PC-9 (cell line): ENCODE measurements at places on chromosomes 11 and 22.

DNA sequence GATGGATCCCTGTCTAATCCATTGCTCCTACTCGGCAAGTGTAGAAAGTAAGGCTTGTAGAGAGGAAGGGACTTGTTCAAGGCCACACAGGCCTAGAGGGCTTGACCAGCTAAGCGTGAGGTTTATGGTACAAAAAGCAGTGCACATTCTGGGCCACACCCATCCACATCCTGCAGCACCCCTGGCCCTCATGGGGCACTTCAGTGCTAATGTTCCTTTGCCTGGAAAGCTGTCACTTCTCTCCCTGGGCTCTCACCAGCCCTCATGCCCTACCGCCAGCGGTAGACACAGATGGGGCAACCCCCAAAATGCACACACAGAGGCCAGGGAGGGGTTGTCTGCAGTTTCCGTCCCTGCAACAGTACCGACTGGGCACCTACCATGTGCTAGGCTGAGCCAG lies 7.1 kb upstream of the MGAT3 start:
- H3K4me1 ChIP-seq, result peaks cover 35% of the 10 kb centered on the region
- no peaks in the 10 kb centered on the region for H3K27me3 ChIP-seq
- no peak overlapping the region for H3K4me3 ChIP-seq
- DNase-seq, result no peak
- H3K27ac ChIP-seq, result no peak overlapping the region

GRCh38 chr22:49363526-49364230 lies 464.0 kb downstream of the BRD1 start:
- no peak overlapping the region for H3K4me3 ChIP-seq
- DNase-seq, result no peak
- no peak overlapping the region for H3K27ac ChIP-seq
- H3K36me3 ChIP-seq, result no peaks in the 10 kb centered on the region
- H3K27me3 ChIP-seq, result peaks cover 95% of the 10 kb centered on the region

GRCh38 chr22:48755059-48755949 lies 1072.4 kb downstream of the BRD1 start:
- no peak for DNase-seq
- H3K4me1 ChIP-seq, result no peaks in the 10 kb centered on the region
- no peak overlapping the region for H3K27ac ChIP-seq
- H3K4me3 ChIP-seq, result no peak overlapping the region
- peaks cover 85% of the 10 kb centered on the region for H3K27me3 ChIP-seq

GRCh38 chr11:72242141-72242540 lies 1.8 kb downstream of the PHOX2A start:
- DNase-seq, result no peak
- 0 out of 2 replicates have a peak, but pooled peaks cover 4% of the 10 kb centered on the region for H3K36me3 ChIP-seq
- H3K4me1 ChIP-seq, result no peaks in the 10 kb centered on the region
- no peak overlapping the region for H3K27ac ChIP-seq
- H3K4me3 ChIP-seq, result no peak overlapping the region

- no peak overlapping the region for H3K4me3 ChIP-seq
- H3K27ac ChIP-seq, result no peak overlapping the region
- no peaks in the 10 kb centered on the region for H3K36me3 ChIP-seq
- H3K27me3 ChIP-seq, result no peaks in the 10 kb centered on the region
- H3K4me1 ChIP-seq, result no peaks in the 10 kb centered on the region
These were observed 31.5 kb upstream of the RAB38 start for GRCh38 chr11:88206751-88207150.

- no peak overlapping the region for H3K4me3 ChIP-seq
- no peaks in the 10 kb centered on the region for H3K36me3 ChIP-seq
- H3K27ac ChIP-seq, result no peak overlapping the region
- no peaks in the 10 kb centered on the region for H3K4me1 ChIP-seq
These were observed 1.3 kb upstream of the RFPL2 start for GRCh38 chr22:32205974-32206773.

DNA sequence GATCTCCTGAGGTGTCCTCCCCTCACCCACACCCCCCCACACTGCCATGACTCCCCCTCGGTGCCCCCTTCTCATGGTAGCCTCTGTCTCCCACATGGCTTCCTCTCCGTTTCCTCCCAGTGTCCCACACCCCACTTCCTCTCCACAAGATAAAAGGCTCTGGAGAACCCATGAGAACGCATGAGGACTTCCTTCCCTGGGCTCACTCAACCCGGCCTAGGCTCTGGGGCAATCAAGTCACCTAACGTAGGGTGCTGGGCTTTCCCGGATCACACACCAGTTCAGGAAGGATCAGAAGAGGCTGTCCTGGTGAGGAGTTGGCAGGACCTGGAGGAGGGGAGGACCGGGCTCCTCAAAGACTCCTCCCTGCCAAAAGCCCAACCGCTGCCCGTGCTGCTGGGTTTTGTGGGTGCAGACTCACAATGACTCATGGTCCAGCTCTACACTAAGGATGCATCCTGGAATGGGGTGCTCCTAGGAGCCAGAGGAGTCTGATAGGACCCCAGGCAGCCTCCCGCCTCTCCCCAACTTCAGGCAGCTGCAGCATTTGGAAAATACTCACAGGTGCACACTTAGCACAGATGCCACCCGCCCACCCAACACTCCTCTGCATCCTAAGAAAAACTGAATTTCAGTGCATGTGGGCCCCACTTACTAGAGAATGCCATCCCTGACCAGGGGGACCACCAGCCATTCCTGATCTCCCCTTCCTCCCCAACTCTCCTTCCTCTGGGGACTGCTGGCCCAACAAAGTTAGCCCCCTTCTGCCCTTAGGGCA lies 21.0 kb downstream of the SLC22A12 start:
- no peaks in the 10 kb centered on the region for H3K36me3 ChIP-seq
- no peak overlapping the region for H3K27ac ChIP-seq
- H3K27me3 ChIP-seq, result peaks cover 53% of the 10 kb centered on the region
- no peak overlapping the region for H3K4me3 ChIP-seq
- H3K4me1 ChIP-seq, result no peaks in the 10 kb centered on the region

GRCh38 chr11:17978553-17979287 lies 34.1 kb downstream of the SERGEF start:
- H3K4me1 ChIP-seq, result no peaks in the 10 kb centered on the region
- no peak overlapping the region for H3K4me3 ChIP-seq
- H3K27ac ChIP-seq, result no peak overlapping the region
- no peaks in the 10 kb centered on the region for H3K27me3 ChIP-seq
- H3K36me3 ChIP-seq, result no peaks in the 10 kb centered on the region
- peak; percentile 58 for DNase-seq

- DNase-seq, result no peak
- no peaks in the 10 kb centered on the region for H3K36me3 ChIP-seq
- H3K27me3 ChIP-seq, result no peaks in the 10 kb centered on the region
- no peak overlapping the region for H3K27ac ChIP-seq
- no peak overlapping the region for H3K4me3 ChIP-seq
- peaks cover 23% of the 10 kb centered on the region for H3K4me1 ChIP-seq
These were observed 32.1 kb upstream of the GNB1L start for GRCh38 chr22:19886605-19887255.

DNA sequence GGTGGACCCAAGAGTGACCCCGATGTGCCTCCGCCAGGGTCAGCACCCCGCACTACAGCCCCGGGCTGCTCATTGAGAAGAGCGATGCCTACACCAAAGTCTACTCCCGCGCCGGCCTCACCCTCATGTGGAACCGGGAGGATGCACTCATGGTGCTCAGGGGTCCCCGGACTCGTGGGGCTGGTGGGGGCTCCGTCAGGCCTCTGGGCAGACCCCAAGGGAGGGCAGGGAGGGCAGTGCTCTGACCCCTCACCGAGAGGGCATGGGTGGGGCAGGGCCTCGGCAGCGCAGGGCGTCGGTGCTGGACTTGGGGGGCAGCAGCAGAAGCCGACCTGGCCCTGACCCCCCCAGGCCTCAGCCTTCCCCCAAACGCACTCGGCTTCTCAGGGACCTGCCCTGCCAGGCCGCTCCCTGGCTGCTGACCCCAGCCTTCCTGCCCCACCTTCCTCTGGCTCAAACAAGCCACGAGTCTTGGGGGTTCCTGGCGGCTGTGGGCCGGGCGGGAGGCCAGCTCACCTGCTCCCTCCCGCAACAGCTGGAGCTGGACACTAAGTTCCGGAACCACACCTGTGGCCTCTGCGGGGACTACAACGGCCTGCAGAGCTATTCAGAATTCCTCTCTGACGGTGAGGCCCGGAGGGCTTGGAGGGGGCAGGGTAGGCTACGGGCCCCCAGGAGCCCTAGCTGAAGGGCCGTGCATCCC lies 2.9 kb downstream of the MUC2 start:
- peaks cover 15% of the 10 kb centered on the region for H3K4me1 ChIP-seq
- H3K36me3 ChIP-seq, result no peaks in the 10 kb centered on the region
- no peak for DNase-seq
- no peaks in the 10 kb centered on the region for H3K27me3 ChIP-seq
- no peak overlapping the region for H3K4me3 ChIP-seq

DNA sequence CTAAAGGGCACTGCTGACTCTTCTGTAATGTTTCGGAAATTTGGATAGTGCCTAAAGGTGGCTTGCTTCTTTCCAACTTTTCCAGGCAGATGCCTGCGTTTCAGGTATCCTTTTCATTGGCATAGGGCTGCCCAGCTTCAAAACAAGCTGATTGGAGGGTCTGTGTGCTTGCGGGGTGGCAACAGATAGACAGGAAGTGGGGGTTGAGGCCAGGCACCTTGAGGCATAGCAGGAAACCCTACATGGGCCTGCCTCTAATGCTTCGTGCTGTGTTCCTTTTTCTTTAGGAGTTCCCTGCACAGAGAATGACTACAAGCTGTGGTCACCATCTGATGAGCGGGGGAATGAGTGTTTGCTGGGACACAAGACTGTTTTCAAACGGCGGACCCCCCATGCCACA lies 92.2 kb upstream of the SORL1-AS1 start:
- peaks cover 51% of the 10 kb centered on the region for H3K27me3 ChIP-seq
- no peak overlapping the region for H3K4me3 ChIP-seq
- H3K27ac ChIP-seq, result no peak overlapping the region
- no peak for DNase-seq
- no peaks in the 10 kb centered on the region for H3K36me3 ChIP-seq

DNA sequence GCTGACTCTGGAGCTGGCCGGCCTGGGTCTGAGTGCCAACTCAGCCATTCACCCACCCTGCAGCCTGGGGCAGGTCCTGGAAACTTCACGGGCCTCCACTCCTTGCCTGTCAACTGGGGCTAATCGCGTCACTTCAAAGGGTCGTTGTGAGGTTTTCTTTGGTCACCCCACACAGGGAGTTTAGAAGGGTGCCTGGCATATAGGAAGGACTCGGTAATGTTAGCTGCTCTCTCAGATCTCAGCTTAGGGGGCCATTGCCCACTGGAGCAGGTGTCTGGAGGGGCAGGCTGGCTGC lies 7.3 kb downstream of the INCENP start:
- peaks cover 22% of the 10 kb centered on the region; the same call in 1 of the 2 replicates for H3K36me3 ChIP-seq
- peaks cover 1% of the 10 kb centered on the region; the same call in 1 of the 2 replicates for H3K4me1 ChIP-seq
- H3K4me3 ChIP-seq, result no peak overlapping the region
- no peak for DNase-seq
